ENCODE measurements at places on chromosomes 6 and 20. TPM values are rescaled to one million over a fixed set of nuclear protein-coding genes. Genes with fewer than 3 reads are reported as not detected.
A peak's percentile ranks its signal among the peaks of the same experiment; 100 is the strongest.

GRCh38 chr6:82862543-82862942 is 203.1 kb downstream of the UBE3D start:
- peak; percentile 80 for DNase-seq

GRCh38 chr20:3334156-3334943 is 73.1 kb downstream of the DNAAF9 start:
- peak; percentile 40 for DNase-seq

GRCh38 chr6:129489215-129489765 is 220.7 kb downstream of the ARHGAP18 start:
- peak; percentile 24 for DNase-seq

DNA sequence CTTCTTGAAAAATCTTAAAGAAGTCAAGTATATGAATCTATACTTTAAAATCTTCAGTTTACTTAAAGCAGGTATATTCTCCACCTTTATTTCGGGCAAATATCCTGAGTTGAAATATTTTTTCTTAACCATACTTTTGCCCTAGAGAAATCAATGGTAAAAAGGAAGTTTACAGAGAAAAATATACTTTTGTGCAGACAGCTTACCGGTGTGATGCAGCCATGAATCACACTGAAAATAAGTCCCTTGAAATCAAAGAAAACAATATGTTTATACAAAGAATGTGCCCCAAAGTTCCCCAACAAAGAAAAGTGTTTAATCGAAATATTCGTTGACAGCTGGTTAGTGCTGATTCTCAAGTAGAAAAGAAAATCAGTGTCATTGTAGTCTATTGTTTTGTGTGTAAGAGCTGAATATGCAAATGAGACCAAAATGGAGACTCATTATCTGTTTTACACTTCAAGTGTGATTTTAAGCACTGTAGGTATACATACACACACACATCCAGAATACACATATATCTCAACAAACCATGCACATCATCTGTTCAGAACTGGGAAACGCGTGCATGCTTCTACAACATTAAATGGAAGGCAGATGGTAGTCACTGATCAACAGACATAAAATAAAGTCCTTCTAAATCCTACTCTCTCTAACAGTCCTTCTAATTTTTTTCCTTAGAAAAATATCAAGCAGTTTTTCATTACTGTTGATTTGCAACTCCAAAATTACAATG is 73.3 kb downstream of the BTBD9 start:
- DNase-seq, result no peak

- DNase-seq, result no peak
Observed at GRCh38 chr6:40473026-40473425, 114.1 kb downstream of the LRFN2 start.

BTN1A1 gene
- total RNA-seq, result not detected

DCDC2 gene
- total RNA-seq, result not detected

Data from RPMI7951 (cell line).